IMR-90 (cell line): ENCODE measurements at places on chromosomes 6 and 20.

GRCh38 chr20:63055575-63056235 lies 48.9 kb upstream of the BHLHE23 start:
- DNase-seq, result no peak

- no peak for DNase-seq
These were observed 1.8 kb downstream of the SCP2D1 start for GRCh38 chr20:18815194-18815942.

GRCh38 chr20:44211177-44212039 lies 837 bp upstream of the OSER1 start:
- DNase-seq, result peak; percentile 48

- DNase-seq, result no peak
These were observed 278.2 kb downstream of the CLIC5 start for GRCh38 chr6:45737331-45738056.

DNA sequence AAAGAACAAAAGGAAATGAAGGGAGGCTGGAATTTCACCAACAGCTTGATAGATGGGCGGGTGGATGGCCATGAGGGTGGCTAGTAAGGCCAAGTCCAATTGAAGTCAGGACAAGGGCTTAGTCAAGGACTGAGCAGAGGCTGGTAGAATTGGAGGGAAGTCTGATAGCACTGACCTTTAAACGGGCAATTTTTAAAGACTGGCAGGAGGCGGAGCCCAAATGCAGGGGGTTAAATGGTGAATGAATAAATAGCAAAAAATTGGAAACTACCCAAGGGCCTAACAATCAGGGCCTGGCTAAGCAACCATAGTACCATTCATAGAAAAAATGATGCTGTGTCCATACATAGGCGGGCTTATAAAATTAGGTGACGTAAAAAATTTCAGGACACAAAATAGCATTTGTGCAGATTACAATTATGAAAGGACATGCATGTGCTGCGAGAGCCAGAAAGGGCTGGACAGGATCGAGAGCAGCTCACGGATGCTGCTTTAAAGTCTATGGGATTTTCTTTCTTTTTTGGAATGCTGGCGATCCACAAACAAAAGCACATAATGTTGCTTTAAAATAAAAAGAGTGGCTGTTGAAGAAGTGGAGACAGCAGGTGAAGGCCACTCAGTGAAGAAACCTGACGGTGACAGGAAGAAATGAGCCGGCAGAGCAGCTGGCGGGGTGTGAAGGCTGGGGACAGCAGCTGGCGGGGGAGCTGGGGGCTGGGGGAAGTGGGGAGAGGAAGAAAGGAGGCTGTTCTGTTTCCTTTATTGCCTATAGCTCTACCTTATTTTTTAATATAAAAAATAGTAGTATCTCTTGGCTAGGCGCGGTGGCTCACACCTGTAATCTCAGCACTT lies 42.8 kb upstream of the TAF8 start:
- no peak for DNase-seq

DNA sequence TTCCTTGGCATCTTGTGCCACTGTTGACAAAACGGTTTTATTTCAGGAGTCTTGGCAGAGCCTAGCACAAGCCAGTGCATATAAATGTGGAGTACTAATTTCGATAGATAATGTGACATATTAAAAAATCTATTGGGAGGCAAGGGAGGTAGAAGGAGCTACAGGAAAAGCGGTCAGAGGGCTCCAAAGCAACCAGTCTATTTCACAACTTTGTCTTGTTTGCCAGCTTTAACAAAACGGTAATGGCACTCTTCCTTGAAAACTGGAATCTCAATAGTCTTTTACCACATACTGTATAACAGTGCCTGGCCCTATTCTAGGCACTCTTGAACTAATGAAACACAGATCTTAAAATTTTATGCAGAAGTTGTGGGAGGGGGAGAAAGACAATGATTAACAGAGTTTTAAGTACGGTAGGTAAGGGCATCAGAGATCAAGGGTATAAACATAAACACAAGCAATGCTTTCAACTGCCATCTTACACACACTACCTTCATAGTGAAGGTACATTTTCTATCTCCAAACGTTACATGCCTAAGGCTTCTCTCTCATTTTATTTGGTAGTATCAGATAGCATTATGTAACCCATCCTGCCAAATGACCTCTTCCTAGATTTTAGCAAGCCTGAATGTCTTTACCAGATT lies 33.5 kb upstream of the SYNCRIP start:
- no peak for DNase-seq

GRCh38 chr6:516213-516612 lies 124.7 kb downstream of the IRF4 start:
- DNase-seq, result no peak

DNA sequence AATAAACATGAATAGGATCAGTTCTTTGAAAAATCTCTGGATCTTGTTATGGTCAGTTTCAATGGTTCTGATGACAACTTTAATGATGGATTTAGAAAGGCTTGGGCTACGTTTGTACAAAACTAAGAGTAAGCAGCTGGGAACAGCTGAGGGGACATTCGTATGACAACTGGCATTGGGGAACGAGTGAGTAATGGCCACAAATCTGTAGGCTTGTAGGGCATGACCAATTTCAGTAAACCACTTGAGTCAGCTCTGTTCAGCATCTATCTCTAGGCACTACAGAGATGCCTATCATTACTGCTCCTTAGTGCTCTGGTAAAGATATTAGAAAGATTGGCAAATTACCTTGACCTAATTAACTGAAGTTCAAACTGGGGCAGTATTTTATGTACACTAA lies 1375.6 kb downstream of the EPHA7 start:
- no peak for DNase-seq

GRCh38 chr6:167505199-167505598 lies 180.3 kb downstream of the TTLL2 start:
- DNase-seq, result no peak

DNA sequence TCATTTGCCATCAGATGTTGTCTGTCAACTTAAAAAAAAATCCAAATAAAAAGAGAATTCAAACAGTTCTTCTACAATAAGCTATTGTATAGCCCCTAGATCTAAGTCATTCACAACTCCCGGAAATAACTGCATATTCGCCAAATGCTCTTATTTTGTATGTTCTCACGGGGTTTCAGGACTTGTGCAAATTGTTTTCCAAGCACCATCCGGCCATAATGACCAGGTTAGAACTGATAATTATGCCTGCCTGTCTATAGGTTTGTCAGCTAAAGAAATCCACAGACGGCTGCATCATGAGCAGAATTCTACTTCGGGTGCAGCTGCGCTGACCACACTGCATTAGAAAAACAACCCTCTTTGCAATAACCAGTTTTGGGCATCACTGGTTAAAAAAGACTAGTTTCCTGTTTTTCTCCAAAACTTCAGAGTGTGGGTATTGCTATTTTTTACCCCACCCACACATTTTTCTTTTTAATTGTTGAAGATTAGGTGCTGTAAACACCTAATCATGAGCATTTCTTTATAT lies 87.7 kb downstream of the HIVEP2 start:
- DNase-seq, result no peak

- DNase-seq, result peak; percentile 26
These were observed 75.1 kb upstream of the ATXN1 start for GRCh38 chr6:16836144-16836981.

DNA sequence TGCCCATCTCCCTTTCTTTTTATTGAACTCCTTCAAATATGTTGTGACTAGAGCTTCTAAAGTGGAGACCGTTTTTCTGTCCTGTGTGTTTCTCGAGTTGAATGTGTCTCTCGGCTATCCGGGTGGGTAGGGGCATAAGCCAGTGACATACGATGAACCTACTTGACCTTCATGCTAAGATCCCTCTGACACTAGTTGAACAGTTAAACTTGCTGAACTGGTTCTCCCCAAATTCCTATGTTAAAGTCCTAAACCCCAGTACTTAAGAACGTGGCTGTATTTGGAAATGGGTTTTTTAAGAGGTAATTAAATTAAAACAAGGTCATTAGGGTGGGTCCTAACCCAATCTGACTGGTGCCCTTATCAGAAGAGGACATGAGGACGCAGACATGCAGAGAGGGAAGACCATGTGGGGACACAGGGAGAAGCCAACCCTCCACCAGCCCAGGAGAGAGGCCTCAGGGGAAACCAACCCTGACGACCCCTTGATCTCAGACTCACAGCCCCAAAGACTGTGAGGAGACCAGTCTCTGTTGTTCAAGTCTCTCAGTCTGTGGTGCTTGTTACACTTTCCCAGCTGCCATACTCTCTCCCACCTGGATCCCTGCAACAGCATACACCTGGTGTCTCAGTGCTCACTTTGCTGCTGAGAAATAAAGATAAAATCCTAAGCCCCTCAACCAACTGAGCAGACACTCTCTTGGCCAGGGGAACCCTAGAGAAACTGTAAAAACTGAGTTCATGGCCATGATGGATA lies 208.4 kb downstream of the MYLK4 start:
- DNase-seq, result no peak

DNA sequence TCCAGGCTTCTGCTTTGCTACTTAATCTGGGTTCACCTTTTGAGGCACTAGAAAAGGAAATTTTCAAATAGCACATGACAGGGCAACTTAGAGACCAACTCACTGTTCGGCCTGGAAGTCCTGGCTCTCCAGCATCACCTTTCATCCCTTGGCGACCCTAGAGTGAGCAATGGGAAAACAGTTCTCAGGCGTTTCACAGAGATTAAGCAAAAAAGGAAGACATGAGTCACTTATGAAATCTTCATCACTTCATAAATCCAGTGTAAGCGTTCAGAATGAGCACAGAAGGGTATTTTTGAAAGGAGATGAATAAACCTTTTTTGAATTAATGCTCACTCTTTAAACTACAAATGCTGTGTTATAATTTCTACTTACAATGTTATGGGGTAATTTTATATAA lies 104.0 kb downstream of the COL12A1 start:
- peak; percentile 88 for DNase-seq

DNA sequence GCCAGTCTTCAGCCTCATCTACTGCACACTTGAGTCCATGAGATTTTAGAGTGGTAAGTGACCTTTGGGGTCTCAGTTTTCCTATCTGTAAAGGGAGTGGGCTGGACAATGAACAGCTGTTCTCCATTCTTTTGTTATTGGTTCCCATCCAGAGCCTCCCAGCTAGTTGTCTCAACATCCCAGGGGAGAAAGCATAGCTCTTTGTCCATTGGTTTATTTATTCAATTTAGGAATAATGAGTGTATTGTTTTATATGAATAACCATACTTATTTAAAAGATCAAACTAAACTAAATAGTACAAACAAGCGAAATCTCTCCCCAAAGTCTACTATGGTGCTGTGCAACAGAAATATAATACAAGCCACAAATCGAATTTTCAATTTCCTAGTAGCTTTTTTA lies 13.7 kb downstream of the PIGT start:
- no peak for DNase-seq

DNA sequence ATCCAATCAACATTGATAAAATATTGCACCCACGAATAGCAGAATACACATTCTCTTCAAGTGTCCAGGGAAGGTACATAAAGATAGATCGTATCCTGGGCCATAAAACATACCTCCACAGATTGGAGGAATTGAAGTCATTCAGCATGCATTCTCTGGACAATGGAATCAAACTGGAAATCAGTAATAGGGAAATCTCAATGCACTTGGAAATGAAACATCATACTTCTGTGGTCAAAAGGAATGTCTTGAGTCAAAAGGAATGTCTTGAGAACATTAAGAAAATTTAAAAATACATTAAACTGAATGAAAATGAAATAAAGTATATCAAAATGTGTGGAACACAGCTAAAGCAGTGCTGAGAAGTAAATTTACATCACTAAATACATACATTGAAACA lies 138.8 kb downstream of the TFAP2A start:
- DNase-seq, result peak; percentile 31

GRCh38 chr6:35731414-35731735 lies 5.5 kb upstream of the ARMC12 start:
- DNase-seq, result peak; percentile 67

GRCh38 chr6:109014606-109015005 lies 80.0 kb downstream of the SESN1 start:
- no peak for DNase-seq

DNA sequence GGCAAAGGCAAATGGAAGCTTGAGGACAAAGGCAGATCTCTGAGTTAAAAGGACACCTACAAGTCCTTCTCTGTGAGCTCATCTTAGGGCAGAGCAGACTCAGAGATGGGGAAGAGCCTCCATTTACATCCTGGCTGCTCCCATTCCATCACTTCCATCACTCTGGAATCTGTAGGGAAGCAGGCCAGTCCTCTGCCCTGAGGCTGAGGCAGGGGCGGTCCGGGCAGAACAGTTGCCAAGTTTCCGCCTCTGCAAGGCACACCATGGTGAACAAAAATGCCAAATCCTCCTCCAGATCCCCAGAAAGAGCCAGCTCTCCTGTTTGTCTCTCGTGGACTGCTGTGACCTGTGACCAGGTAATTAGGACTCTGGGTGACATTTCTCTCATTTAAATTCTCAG lies 209.6 kb upstream of the SSTR4 start:
- no peak for DNase-seq

GRCh38 chr6:9128970-9129369 lies 693.6 kb upstream of the SLC35B3 start:
- DNase-seq, result no peak

DNA sequence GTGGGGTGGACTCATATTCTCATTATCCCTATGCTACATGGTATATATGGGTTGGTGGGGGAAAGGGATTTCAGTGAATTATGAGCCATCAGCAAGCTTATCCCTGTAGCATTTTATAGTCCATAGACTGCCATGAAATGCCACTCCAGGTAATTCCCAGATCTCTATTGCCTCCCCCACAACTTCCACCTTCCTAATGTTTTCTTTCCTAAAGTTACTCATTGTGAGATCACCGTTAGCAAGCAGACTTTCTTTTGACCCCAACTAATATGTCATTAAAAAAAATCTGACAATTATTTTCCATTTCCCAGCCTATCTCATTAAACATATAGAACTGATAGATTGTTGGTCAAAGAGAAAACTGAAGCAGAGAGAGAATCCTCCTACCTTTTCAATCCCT lies 40.7 kb upstream of the TBX18 start:
- no peak for DNase-seq

DNA sequence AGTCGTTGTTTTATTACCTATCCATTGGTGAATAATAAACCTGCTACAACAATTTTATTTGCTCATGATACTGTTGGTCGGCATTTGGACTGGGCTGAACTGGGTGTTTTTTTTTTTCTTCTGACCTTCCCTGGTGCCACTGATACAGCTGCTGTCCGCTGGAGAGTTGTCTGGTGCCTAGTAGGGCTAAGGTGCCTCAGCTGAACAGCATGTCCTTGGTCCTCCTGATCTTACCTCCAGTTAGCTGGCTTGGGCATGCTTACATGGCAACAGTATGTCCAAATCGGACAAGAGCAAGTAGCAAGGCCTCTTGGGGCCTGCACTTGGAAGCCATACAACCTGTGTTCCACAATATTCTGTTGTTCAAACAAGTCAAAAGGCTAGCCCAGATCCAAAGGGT lies 563.4 kb downstream of the BMP2 start:
- DNase-seq, result no peak

DNA sequence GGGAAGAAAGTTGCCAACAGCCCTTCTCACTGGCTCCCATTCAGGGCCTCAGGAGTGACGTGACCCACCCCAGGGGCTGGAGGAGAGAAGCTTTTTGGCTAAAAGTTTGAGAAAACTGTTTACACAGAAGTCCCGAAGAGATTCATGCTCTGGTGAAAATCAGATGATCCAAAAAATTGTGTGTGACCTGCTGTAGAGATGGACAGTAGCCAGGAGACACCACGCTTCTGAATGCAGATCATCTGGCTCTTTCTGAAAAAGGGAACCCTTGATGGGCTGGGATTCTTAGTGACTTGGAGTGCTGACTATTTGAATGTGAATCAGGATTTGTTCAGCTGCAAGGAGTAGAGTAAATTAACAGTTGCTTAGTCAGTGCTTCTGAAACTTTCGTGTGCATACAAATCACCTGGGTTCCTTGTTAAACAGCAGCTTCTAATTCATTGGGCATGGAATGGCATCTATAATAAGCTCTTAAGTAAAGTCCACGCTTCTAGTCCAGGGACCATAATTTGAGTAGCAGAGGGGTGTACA lies 265.1 kb downstream of the PREX1 start:
- DNase-seq, result no peak

GRCh38 chr6:43054206-43054943 lies 724 bp upstream of the CUL7 start:
- no peak for DNase-seq
